Activated CD4-positive, CD25-positive, alpha-beta regulatory T cell (primary cell): ENCODE measurements at places on chromosomes 1 and 21.

DNA sequence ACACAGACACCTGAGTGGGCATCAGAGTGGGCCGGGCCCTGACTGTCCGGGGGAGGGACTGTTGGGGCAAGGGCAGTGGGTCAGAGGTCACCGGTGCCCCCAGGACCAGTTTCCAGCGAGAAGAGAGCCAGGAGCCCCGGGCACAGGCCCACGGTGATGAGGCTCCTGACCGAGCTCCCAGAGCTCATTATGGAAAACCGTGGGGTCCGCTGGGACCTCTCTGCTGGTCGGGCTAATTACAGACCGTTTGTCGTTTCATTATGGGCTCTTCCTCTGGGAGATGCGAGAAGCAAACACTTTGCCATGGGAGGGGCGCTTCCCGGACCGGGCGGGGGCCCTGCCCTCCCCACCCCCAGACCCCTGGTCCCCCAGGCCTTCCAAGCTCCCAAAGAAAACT is 12.0 kb upstream of the TTLL10 start:
- DNase-seq, result no peak

- no peak for DNase-seq
These were observed 4.5 kb upstream of the ZNF644 start for GRCh38 chr1:91026320-91026719.

DNA sequence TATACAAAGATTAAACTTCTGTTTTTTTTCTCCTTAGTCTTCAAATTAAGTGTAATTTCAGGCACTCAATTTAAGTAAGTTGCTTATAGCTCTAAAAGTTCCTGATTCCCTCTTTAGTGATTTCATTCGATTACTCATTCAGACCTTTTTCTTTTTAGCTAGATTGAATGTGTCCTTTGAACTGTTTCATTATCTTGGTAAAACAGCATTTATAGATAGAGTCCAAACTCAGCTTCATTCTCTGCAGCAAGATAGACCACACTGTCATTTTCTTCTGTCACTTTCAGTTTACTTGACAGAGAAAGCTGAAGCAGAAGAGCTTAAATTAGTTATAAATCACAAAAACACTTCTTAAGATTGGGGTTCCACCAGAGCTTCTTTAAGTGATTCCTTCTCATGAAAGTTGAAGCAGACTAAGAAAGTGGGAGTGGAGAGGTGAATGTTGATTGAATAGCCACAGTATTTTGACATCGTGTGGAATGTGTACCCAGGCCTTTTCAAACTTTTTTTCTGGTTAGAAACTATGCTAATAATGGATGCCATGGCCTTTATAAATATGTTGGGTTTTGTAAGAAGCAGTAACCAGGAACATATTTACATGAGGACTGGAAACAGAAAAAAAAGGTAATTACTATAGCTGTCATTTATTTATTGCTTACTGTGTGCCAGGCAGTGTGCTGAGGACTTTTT is 52.2 kb downstream of the ZBTB40 start:
- no peak for DNase-seq

DNA sequence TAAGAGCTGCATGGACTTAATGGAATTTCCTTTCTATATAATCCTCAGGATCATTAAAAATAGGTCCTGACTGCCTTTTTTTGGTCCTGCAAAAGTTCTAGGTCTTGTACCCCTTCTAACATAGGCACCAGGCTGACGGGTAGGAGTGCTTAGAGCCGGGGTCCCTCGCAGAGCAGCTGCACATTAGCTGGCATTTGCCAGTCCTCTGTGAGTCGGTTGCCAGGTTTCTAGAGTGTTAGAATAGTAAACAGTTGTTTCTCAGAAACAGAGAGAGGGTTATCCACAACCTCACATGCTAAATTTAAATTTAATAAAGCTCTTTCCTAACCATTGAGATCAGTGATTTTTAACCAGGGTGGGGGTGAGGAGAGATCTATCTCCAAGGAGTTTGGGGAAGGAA is 35.4 kb upstream of the HEATR1 start:
- DNase-seq, result no peak

DNA sequence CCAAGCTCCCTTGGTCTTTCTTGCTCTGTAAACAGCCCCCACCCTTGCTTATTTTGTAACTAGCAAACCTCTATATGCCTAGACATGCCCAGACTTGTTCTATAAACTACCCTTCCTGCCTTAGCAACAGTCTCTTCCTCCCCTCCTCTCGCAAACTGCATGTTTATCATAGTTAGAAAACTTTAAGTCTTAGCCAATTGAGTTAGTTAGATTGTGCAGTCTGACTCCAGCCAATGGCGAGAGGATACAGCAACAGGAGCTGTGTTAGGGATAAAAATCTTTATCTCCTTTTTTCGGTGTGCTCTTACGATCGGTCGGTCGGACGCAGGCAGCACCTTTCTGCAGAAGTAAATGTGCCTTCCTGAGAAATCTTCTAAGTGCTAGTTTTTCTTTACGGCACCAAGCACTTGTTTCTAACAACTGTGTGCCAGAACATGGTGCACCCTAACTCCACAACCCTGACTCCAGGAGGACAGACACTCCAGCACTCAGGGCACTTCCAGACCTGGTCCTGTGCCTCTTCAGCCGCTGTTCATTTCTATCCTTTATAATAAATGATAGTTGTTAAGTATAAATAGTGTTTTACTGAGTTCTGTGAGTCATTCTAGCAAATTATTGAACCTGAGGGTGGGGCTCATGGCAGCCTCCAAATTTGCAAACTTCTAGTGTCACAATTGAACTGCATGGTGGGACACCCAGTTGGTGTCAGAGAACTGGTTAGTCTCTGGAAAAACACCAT is 25.7 kb upstream of the GNG4 start:
- no peak for DNase-seq

- no peak for DNase-seq
These were observed 364.8 kb upstream of the ESRRG start for GRCh38 chr1:217088011-217088410.

GRCh38 chr1:63693944-63694571 is 79.8 kb upstream of the ROR1 start:
- no peak for DNase-seq

DNA sequence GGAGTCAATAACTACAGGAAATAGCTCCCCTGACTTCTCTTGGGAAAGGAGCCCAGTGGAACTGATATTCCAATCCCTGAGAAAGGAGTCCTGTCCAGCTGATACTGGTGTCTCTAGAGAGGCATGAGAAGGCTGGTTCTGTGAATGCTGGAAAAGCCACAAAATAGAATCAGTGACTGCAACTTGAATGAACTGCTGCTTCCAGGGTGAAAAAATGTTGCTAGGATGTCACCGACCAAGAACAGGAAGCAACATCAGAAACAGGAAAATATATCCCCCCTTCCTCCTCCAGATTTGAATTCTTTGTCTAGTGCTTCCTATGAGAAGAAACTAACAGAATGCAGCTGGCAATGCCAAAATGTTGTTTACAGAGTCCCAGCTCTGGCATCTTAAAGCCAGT is 269.3 kb upstream of the LYPLAL1 start:
- DNase-seq, result no peak

DNA sequence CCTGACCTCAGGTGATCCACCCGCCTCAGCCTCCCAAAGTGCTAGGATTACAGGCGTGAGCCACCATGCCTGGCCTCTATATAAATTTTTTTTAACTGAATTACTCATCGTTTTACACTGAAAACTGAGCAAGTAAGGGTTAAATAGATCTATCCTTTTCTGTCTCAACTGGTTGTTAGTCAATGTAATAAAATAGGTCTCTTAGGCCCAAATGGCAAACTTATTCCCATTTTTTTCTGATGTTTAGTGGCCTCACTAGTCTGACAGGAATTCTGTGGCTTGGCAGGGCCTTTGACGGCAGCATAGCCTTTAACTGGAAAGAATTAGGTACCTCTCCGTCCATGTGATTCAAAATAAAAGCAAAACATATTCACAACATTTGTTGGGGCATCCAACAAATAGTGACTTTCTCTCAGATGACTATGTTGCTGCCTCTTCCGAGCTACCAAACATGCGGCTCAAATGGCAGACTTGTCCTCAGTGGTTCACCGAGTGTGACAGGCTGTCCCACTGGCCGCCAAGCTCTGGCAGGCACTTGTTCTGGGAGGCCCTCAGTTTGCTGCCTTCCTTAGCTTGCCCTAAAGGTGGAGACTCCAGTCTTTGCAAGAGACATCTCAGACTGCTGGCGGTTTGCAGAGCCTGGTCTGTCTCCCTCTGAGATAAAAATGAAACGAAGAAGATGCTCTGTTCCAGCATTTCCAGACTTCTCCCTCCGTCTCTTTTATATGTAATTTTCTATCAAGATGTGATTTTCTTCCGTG is 17.4 kb downstream of the ATP1A4 start:
- DNase-seq, result no peak
